ENCODE measurements at places on chromosomes 6 and 20. TPM values are rescaled to one million over a fixed set of nuclear protein-coding genes. Genes with fewer than 3 reads are reported as not detected.
A peak's percentile ranks its signal among the peaks of the same experiment; 100 is the strongest.

DNA sequence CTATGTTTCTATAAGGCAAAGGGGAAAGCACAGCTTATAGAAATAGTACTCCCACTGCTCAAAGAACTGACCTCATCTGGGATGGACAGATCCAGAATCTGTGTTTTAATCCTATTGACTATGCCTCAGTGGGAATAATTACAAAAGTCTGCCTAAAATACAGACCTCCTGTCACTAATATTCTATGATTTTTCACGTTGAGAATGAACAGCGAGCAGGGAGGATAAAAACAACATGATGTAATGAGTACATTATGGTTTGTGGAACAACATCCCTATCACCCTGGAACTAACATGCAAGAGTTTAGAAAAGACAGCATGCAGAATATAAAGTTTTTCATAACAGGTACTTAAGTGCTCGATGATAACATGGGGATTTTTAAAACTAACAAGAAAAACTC, 53.9 kb downstream of the EPHA7 start:
- no peak for DNase-seq

- DNase-seq = peak; percentile 45
These were observed 217.6 kb upstream of the PDE10A start for GRCh38 chr6:165880686-165881085.

- peak; percentile 73 for DNase-seq
These were observed 45.1 kb downstream of the OGFRL1 start for GRCh38 chr6:71333697-71334096.

DNA sequence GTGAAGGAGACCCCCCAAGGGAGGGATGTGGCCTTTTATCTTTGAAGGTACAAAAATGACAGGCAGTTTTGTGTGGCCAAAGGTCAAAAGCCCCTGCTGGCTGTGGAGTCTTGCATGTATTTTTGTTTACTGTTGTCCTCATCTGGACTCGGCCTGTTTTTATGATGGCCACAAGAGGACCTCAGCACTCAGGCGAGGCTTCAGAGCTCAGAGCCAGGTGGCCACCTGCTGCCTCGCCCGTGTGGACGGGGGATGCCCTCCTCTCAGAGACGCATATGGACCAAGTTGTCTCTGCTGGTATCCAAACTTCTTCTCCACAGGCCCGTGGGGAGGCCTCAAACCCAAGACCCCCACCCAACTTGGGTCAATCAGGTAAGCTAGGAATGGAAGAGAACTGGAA, 118.2 kb downstream of the DACT2 start:
- no peak for DNase-seq

DNA sequence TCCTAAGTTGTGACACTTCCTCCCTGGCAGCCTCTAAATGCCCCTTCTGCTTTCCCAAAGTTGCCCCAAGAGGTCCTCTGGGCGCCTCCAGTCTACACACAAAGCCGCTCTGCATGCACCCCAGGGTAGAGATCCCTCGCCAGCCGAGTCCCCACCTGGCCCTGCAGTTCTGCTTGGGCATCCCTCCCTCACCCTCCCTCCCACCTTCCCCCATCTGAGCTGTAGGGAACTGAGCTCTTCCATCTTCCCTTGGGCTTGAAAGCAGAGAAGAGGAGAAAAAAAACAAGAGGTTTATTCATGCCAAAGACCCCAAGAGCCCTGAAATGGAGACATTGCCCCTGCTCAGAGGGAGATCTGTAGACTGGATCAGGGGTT, 5.7 kb upstream of the FGD2 start:
- DNase-seq = no peak

DNA sequence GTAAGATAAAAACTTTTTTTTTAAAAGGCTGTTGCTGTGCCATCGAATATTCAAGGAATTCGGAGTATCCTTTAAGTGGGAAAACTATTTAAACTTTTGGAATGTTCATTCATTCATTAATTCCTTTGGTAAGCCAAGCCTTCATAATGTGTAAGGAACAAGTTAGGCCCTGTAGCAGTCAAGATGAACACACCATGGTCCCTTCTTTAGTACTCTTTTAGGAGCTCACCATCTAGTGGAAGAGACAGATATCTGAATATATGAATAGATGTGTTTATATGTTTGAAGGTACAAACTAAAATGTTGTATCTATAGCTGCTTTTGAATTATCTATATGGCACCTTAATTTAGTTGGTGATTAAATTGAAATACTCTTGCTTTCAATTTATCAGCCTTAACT, 5.8 kb downstream of the SPO11 start:
- no peak for DNase-seq

DNA sequence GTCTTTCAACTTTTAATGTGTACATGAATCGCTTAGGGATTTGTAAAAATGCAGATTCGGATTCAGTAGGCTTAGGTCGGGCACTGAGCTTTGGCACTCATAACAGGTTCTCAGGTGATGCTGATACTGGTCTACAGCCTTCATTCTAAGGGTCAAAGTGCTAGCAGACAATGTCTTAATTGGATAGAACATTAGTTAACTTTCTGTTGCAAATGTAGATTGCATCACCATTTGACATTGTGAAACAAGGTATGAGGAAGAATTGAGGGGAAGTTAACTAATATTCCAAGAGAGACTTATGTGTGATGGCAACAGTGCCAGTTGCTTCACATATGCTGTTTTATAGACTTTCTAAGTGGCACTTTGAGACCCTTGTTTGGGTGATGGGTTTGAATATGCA, 86.9 kb downstream of the MLIP start:
- DNase-seq = no peak

DNA sequence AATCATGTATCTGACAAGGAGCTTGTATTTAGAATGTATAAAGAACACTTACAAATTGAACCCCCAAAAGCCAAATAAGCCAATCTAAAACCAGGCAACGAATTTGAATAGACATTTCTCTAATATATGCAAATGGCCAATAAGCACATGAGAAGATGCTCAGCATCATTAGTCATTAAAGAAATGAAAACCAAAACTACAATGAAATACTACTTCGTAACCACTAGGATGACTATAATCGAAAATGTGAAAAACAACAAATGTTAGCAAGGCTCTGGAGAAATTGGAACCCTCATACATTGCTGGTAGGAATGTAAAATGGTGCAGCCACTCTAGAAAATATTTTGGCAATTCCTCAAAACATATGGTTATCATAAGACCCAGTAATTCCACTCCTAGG, 105.8 kb upstream of the TOP1 start:
- DNase-seq = no peak

GRCh38 chr6:6453186-6453585, 132.7 kb upstream of the F13A1 start:
- DNase-seq = no peak

- DNase-seq = no peak
These were observed 7.0 kb upstream of the PRSS35 start for GRCh38 chr6:83505356-83505755.

- DNase-seq = no peak
These were observed 1.1 kb upstream of the TGM2 start for GRCh38 chr20:38165966-38166702.

DNA sequence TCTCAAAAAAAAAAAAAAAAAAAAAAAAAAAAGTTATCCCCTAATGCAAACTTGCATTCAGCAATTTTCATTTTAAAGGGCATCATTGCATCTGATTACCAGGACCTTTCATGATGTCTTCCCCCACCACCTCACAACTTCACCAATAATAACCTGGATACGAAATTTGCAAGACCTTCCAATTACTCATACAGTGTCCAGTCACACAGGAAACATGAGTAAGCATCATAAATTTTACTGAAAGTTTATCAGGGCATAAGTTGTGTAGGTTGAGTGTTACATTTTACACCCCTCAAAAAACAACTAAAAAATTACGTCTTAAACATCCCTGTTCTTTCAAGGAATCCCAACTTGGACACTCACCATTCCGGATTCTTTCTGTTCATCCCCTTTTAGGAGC, 79.1 kb upstream of the ANKEF1 start:
- DNase-seq = no peak

DNA sequence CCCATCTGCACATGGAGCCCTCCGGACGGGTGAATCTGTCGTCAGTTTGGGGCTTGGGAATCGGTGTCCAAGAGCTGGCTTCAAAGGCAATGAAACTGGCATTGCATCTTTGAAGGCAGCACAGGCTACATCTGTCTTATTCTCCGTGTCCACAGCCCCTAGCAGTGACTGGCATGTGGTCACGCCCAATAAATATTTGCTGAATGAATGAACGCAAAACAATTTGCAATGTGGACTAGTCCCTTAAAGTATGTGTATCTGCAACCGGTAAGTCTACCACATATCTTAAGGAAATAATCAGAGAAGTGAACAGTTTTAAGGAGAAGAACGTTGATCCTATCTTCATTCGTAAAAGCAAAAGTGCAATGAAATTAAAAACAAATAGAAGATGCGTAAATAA, 8.0 kb upstream of the PMEPA1 start:
- no peak for DNase-seq

DNA sequence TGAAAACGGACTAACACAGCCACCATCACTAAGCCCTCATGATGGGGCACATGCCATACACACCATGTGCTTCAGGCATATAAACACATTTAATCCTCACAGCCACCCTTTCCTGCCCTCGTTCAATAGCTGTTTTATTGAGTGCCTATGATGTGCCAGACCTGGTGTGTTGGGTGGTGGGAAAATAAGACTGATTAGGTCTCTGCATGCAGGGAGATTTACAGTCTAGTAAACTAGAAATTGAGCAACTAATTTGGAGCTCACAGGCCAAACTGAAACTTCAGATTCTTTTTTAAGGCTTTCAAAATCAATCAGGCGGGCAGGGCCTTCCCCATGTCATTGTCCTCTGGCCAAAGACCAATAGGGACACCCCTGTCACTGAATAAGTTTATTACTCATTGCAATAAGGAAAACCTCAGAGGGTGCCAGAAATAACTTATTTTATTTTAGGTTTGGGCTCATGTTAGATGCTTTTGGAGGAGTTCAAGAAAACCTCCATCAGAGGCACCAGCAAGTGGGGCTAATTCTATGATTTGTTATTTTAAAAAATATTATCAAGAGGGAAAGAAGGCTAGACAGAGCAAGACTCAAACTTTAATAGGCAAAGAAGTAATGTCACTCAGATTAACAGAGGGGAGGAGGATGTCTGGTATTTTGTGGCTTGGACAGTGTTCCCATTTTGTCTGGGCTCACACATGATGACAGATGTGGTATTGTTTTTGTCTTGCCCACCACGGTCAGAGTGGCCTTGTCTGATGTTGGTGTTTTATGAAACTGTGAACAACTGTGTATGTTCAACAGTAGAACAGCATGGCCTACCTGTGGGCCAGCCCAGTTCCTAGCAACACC, 12.0 kb downstream of the ZFP64 start:
- DNase-seq = no peak

IYD gene
- not detected for polyA plus RNA-seq

SNPH gene
- polyA plus RNA-seq = 1.5 TPM

LHFPL5 gene
- polyA plus RNA-seq = not detected

ANKRD66 gene
- polyA plus RNA-seq = not detected

ZNF292 gene
- polyA plus RNA-seq = 18.0 TPM

HCRTR2 gene
- not detected for polyA plus RNA-seq

HLA-DOA gene
- polyA plus RNA-seq = not detected

F13A1 gene
- polyA plus RNA-seq = not detected

Measured in AG04450 (cell line).